T1000 (cell line): ENCODE measurements at places on chromosomes 5 and 9.
A peak's percentile ranks its signal among the peaks of the same experiment; 100 is the strongest.

- no peak for DNase-seq
These were observed 62.1 kb upstream of the ATG10 start for GRCh38 chr5:81909677-81910076.

DNA sequence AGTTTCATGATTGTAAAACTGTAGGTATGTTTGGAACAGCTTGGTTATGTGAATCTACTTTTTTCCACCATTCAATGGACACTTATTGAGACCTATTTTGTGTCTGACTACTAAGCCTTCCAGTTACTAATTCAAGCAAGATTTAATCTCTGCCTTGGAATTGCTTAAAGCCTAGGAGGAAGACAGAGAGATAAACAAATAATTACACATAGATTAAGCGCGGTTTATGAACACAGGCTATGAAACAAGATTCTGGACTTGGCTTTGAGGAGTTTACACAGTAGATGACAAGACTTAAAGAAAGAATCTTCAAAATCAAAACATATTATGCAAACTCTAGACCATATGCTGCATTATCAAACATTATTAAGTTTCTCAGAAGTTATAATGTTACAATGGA, 340.4 kb downstream of the RASEF start:
- no peak for DNase-seq

- DNase-seq = no peak
These were observed 26.2 kb downstream of the TYRP1 start for GRCh38 chr9:12719431-12719830.

DNA sequence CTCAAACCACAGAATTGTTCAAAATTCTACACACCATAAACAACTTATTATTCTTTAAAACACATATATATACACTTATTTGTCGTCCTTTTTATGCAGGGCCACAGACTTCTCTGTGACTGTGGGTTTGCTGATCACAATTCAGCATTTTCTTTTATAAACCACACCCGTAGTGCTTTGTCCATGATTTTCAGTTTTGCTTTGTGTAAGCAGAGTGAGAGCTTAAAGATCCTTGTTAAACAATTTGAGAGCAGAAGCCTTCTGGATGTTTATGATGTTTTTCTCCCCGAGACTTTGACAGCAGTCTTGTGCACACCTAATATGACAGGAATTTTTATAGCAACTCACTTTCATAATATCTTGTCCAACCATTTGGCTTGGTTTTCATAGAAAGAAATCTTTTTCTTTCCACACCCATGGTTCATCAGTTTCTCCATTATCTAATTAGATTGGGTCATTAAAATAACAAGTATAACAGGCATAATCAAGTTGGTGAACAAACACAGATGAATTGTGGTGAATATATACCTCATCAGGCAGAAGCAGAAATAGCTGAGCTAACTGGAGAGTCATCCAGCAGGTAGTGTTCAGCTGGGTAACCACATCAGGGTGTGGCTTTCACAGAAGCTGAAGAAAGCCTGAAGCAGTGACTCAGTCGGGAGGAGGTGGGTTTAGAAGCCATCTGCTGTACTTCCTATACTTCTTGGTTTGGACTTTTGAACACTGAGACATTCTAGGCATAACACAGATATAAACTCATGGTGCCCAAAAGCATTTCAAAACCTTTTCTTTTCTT, 232.8 kb downstream of the DOCK8 start:
- no peak for DNase-seq

- no peak for DNase-seq
These were observed 49.7 kb downstream of the ACTBL2 start for GRCh38 chr5:57432876-57433275.

- DNase-seq = no peak
These were observed 66.7 kb upstream of the TBC1D9B start for GRCh38 chr5:179974246-179974945.

GRCh38 chr9:134833294-134833880, 47.2 kb upstream of the FCN2 start:
- no peak for DNase-seq

- no peak for DNase-seq
These were observed 7.2 kb downstream of the GNA14 start for GRCh38 chr9:77640741-77641580.

- DNase-seq = no peak
These were observed 82.2 kb downstream of the PRDM6 start for GRCh38 chr5:123171259-123171658.

DNA sequence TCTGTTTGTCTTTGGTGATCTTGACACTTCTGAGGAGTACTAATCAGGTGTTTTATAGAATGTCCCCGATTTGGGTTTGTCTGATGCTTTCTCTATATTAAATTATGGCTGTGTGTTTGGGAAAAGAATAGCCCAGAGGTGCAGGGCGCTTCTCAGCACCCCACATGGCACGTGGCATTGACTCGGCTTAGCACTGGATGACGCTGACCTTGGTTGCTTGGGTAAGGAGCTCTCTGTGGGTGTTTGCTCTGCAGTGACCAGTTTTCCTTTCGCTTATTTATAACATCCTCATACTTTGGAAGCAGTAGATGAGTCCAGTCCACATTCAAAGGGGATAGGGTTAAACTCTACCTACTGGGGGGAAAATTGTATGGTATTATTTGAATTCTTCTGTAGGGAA, 12.5 kb upstream of the FAM120AOS start:
- no peak for DNase-seq

DNA sequence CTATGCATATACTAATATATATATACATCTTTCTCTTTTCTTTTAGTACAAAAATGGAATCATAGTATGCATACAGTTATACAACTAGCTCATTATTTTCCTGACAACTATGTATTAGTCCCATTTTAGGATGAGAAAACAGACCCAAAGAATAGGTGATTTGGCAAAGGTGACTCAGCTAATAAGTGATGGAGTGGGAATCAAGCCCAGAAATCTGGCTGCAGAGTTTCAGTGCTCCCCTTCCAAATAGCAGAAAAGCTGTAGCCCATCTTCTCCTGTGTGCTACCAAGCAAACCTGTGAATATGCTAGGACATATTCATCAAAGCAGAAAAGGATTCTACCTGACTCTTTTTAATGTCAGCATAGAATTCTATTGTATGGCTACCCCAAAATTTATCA, 114.7 kb downstream of the ARL15 start:
- no peak for DNase-seq

DNA sequence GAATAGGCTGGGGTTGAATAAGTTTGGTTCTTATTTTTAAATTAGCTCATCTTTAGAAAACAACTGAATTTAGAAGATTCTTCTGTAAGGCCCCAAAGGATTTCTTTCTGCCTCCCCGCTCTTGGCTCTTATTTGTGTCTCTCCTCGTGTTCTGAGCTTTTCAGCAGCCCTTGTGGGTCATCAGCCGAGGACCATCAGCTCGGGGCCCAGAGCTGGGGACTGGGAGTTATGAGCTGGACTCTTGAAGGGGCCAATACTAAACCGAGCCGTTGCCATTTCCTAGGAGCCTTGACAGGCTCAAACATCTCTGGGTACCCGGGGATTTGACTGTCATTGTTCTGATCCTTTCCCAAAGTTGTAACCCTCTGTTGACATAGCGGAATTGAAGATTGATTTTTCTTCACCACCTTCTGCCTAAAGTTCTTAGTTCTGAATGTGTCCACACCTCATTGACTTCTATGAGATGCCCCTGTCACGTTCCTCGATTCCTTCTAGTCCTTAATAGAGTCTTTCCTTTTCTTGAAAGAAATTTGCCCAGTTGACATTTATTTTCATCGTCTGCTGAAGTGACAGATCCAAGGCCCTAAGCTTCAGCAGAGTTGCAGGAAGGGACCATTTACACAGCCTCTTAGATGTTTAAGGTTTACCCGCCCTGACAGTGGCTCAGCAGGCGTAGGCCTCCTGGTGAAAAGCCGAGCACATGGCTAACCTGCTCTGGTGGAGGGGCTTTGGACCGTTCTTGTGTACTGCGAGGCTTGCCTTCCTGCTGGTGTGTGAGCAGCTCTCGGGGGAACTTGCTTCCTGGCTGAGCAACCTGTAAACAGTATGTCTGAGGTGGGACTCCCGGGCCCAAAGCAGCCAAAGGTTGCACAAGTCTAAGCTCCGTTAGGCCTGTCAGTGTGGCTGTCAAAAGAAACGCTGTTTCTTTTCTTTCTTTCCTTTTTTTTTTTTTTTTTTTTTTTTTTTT, 24.0 kb downstream of the ABL1 start:
- DNase-seq = no peak

GRCh38 chr9:84709056-84709455, 39.5 kb downstream of the NTRK2 start:
- no peak for DNase-seq

- no peak for DNase-seq
These were observed 87.0 kb upstream of the CCL21 start for GRCh38 chr9:34796924-34797323.

DNA sequence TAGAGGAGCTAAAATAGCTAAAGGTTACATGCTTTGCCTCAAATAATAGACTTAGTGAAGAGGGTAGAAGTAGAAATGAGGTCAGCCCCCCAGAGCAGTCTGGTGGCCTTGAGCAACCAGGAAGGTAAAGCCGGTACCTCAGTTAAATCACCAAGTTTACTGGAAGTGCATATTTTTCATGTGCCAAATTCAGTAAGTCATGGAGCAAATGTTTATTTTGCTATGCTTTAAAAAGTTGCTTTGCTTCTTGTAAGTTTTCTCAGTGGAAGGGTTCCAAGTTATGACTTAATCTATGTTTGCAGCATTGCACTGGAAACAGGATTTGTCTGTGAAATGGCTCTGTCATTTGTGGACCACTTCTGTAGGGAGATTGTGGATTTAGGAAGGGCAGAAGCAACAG, 256.7 kb downstream of the ARRDC3 start:
- DNase-seq = peak; percentile 5

DNA sequence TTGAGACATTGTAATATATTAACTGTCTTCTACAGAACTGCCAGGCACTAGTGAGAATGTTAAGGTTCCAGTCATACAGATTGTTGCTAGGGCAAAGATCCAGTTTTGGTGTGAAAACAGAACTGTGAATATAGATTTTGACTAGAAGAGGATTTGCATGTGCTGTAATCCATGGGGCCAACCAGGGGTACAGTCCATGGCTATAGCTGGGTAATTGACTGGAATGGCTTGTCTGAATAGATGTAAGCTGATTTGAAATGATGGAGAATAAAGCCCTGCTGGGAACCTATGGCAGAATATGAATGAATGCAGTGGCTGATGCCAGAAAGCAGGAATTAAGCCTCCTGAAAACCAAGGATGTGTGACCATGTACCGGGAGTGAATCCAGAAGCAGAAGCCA, 748.5 kb upstream of the CDH10 start:
- no peak for DNase-seq

GRCh38 chr5:117776977-117777376, 1202.4 kb upstream of the SEMA6A start:
- no peak for DNase-seq

DNA sequence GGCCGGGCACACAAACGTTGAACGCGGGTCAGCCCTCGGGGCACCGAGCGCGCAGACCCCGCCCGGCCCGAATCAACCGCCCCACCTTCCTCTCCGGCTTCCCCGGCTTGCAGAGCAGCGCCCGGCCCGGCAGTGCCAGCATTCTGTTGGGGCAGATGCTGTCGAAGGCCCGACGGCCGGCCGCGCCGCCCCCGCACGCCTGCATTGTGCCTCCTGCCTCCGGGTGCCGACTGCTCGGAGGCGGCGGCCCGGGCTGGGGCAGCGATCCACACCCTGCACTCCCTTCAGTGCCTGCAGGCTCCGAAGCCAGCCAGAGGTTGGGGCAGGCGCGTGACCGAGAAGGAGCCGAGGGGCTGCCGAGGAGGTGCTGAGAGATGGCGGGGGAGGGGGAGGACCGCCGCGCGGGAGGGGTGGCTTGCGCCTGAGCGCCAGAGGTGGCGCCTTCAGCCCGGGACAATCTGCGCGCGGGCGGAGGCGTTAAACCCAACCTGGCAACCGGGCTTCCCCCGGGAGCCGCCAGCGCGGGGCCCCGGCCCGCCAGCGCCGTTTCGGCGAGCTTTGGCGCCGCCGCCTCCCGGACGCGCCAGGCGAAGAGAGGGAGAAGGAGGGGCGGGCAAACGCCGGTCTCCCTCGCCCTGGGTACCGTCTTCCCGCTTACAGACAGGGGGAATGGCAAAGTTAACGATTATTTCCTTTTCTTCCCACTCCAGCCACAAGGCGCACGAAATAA, at the start of gene MCIDAS:
TSS of gene MCIDAS (minus strand) at position 382 of the 730 bp plus-strand sequence. CDS start at position 205, 177 bp downstream.
- peak; percentile 43 for DNase-seq

GRCh38 chr5:84383816-84384603, 670 bp downstream of the EDIL3 start:
- DNase-seq = peak; percentile 34

DNA sequence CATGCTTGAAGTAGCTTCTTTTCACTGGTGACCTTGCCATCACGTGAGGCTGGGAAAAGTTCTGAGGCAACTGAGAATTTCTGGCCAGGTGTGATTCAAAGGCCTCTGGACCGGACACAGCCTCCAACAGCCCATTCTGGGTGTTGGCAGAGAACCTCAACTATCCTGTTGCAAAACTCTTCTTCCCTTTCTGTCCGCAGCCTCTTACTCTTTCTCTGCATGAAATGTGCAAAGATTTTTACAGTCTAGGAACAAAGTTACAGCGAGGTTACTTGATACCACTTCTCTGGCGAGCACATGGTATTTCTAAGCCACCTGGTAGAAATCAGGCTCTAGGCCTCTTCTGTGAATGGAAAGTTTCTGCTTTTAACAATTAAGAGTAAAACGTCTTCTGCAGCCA, 79.2 kb downstream of the FREM1 start:
- DNase-seq = no peak

DNA sequence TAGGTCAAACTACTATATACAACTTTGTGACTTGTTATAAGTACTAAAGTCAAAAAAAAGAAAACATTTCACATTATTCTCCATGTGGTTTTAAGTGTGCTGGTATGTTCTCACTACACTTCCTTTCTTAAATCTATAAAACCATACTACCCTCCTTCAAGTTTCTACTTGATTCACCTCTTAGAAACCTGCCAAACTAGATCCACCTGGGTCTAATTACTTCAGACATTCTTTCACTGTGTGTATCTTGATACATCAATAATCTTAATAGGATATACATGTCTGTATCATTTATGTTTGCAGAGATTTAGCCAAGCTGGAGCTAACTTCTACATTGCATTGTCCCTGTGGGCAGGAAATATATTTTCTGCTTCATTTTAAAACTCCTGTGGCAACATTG, 1012.6 kb downstream of the EFNA5 start:
- DNase-seq = no peak

GRCh38 chr5:153513156-153513555, 22.7 kb downstream of the GRIA1 start:
- no peak for DNase-seq

DNA sequence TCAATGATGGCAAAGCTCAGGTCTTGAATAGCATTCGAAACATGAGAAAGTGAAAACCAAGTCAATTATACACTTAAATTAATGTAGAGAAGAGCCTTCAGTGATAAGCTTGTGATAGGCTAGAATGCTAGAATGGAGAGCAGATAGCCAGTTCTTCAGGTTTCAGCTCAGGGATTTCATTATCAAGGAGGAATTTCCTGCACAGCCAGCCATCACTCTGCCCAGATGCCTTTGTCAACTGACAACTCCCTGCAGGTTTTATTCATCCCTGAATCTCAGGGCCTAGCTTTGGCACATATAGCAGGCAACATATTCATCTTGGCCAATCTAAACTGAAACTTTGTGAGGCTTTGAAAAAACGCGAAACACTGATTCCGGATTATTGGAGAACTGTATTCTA, 199.3 kb upstream of the CDH6 start:
- no peak for DNase-seq

- no peak for DNase-seq
These were observed 48.6 kb upstream of the PTPRD start for GRCh38 chr9:10661376-10661775.
